ENCODE measurements at places on chromosomes 16 and 17. TPM values are rescaled to one million over a fixed set of nuclear protein-coding genes. Genes with fewer than 3 reads are reported as not detected.

DNA sequence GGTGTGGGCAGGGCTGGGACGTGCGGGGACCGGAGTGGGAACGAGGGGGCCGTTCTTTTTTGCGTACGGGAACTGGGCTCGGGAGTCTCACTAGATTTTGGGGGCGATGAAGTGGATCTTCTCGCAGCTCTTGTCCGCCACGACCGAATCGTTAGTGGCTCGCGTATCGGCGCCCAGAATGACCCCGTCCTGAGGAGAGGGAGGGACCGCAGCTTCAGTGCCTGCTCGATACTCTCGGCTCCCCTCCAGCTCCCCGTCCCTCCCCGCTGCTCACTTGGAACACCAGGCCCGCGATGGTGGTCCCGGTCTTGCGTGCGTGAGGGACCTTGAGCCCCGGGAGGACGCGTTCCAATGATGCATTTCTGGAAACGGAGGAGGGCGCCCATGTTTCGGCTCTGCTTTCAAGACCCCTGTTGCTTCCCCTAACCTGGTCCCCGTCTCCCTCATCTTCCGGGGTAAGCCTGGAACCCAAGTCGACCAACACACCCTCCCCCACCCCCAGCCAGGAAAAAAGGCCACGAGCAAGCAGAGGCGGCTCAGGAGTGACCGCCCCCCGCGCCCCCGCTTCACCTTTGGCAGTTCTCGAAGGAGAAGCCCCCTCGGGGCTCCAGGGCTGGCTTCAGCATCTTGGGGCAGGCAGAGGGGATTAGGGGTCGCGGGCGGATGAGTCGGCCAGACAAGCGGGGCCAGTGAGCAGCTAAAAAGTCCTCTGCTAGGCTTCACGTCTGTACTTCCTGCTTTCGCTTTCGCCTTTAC, at the start of gene PSMB10:
PSMB10 (minus strand) TSS at position 727 of the 756 bp plus-strand sequence; CDS start at position 626, 101 bp downstream.
- DNase-seq, result peak; percentile 35

DNA sequence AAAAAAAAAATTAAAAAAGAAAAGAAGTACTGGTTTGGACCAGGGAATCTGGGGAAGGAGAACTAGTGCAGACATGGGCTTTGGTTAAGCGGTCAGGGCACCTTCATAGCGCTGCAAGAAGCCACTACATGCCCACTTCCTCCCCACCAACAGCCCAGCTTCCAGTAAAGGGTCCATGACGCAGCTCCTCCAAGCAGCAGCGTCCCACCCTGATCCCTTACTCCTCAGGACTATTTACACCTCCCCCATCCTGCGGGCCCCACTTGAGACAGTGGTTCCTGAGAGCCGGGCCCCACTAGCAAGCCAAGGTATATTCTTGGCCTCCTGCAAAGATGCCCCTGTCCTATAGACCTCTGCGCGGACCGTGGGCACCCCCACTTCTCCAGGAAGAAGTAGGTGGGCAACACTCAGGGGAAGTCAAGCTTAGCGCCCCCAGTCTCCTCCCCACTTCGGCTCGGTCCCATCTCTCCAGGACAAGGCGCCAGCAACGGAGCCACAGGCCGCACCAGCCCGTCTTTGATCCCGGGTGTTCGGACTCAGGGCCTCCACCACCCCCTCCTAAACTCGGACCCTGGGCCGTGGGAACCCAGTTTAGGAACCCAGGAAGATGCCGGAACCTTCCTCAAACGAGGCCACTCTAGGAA, 913 bp upstream of the PRR14 start:
- DNase-seq, result no peak

DNA sequence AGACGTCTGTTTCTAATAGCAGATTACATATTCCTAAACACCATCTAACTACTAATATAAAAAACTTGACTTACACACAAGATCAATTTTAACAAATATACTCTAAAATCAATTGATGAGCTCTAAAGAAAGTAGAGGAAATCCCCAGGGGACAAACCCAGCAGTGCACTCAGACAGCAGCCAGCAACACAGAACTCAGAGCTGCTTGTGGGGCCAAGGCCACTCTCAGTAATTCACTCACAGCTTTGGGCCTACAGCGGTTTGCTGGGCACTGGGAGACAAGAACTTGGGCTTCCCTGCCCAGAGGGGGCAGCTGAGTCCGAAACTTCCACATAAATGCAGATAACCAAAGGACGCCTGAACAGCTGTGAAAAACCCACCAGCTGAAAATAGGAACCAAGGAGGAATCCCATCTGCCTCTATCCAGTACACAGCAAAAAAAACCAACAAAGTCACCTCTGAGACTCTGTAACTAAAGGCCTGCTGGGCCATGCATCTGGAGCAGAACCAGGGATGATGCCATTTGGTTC, 21.4 kb downstream of the NPLOC4 start:
- no peak for DNase-seq

GRCh38 chr16:69404275-69404805, 18.5 kb upstream of the TERF2 start:
- peak; percentile 86 for DNase-seq

DNA sequence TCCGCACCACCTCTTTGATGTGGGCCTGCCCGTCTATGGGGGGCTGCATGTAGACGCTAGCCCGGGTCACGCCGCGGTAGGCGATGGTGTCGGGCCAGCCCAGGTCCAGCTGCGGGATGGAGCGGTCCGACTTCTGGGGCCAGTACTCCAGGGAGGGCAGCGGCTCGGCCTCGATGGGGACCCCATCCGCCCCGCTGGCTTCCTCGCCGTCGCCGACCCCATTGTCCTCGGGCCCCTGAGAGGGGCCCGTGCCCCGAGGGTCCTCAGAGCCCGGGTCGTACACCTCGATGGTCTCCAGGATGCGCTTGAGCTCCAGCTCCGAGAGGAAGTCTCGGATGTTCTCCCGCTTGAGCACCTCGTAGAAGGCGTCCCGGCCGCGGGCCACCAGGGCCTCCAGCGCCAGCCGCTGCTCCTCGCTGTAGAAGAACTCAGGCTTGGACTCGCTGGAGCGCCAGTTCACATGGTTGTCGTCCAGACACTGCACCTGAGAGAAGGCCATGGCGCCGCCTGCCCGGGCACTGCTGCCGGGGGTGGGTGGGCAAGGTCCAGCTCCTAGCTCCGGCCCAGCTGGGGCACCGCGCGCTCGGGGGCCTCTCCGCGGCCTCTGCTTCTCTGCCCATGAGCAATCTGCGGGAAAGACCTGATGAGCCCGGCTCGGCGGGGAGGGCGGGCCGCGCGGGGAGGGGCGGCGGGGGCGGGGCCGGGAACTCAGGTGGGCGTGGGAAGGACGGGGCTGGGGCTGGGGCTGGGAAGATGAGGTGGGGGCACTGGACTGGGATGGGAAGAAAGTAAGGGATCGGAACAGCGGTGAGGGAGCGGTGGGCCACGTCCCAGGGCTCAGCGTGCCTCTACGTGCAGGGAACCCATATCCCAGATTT, 782 bp downstream of the FAM83G start:
- peak; percentile 38 for DNase-seq

DNA sequence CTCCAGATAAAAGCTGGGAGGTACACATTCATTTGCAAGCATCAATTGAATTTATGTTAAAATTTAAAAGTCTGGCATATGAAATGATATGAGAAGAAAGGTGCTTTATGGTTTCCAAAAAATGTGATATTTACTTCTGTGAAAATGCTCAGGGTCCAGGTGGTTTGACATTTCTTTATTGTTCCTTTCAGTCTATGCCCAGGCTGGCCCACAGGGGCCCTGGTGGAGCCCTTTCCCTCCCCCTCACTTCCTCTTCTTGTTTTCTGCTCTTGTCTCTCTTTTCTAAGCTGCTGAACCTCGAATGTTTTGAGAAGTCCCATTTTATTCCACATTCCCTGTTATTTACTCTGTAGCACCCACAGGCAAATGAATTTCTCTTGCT, 127.8 kb downstream of the HS3ST3B1 start:
- no peak for DNase-seq

GRCh38 chr17:77476931-77477805, 336.4 kb downstream of the SEC14L1 start:
- DNase-seq, result peak; percentile 54

DNA sequence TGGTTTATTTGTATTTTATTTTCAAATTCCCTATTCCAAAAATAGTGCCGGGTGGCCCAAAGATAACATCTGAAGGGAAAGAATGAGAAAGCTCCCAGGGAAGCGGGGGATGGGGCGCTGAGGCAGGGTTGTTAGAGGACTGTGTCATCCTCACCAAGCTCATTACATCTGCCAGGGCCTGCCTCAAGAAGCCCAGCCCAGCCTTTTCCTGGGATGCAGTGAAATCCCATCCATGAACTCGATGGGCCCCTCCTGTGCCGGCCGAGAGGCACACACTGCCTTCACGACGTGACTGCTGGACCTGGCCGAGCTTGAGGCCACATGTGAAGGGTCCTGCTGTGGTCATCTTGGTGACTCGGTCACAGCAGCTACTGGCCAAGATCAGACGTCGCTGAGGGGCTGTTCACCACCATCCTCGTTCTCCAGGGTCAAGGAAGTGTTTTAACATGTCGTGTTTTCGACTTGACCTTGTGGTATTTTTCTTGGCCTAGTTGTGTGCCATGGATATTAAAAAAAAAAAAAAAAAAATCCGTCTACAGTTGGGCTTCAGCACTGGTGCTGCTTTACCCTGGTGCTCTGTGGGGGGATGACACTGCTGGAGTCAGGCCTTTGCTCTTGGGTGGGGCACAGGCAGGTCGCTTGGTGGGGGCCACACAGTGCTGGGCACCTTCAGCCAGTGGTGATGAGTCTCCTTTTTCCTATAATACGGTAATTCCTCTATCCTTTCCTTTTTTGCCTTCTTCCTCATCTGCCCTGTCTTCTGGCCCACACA, 4.9 kb downstream of the TIMM22 start:
- no peak for DNase-seq

DNA sequence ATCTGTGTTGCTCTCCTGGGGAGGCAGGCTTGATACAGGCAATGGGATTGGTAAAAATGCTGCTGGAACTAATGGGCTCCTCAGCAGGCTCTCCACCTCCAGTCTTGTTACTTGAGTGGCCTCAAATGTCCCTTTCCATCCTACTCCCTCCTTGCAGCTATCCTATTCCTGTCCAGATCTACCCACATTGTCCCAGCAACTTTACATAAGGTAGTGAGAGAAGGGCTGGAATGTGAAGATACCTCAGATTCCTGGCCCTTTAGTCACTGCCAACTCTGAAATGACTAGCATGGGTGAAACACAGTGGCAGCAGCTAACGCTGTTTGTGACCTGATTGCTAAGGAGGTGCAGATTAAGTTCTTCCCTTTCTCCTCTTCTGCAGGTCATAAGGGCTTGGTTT, 210.1 kb upstream of the HS3ST4 start:
- no peak for DNase-seq

GLTPD2 gene
- polyA plus RNA-seq, result 10.7 TPM

PRSS33 gene
- not detected for polyA plus RNA-seq

SOCS1 gene
- 4.8 TPM for polyA plus RNA-seq

Measured in renal pelvis (tissue), 12 donors.